ENCODE measurements at places on chromosomes 5 and 9.

GRCh38 chr5:103467831-103468230 is 94.8 kb downstream of the NUDT12 start:
- no peak for DNase-seq

GRCh38 chr5:28014779-28015178 is 976.4 kb upstream of the CDH9 start:
- DNase-seq = no peak

DNA sequence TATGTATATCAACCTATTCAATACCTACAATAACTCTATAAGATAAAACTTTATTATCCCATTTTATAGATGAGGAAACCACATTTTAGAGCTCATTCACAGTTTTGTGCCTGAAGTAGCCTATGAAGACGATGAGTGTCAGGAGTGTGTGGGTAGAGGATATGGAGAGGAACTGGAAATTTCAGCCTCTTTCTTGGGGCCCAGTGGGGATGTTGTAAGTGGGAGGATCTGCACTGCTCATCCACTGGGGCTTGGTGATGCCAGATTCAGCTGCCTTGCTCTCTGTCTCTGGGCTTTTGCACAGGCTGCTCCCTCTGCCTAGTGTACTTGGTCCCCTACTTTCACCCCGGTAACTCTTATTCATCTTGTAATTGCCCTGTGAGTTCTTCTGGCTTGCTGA is 194.7 kb downstream of the SREK1 start:
- no peak for DNase-seq

DNA sequence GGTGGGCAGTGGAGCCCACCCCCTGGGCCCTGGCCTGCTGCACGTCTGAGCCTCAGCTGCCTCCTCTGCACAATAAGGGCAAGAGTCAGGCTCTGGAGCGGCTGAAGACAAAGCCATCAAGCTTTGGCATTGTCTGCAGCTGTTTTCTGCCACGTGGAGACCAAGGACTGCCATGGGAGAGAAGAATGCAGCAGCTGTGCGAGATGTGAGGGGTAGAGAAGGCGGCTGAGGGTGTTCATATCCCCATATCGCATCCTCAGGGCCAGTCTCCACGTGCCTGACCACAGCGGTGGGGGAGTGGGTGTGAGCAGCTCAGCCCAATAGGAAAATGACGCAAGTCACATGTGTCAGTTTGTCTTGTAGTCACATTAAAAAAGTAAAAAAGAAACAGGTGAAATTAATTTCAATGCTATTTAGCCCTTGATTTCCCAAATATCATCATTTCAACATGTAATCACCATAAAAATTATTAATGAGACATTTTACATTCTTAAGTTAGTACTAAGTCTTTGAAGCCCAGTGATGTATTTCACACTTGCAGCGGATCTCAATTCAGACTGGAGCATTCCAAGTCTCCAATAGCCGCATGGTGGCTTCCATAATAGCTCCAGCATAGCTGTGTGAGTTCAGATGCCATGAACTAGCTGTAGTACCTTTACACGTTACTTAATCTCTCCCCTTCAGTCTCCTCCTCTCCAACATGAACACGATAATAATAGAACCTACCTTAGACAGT is 6.6 kb downstream of the C1QTNF2 start:
- DNase-seq = no peak

DNA sequence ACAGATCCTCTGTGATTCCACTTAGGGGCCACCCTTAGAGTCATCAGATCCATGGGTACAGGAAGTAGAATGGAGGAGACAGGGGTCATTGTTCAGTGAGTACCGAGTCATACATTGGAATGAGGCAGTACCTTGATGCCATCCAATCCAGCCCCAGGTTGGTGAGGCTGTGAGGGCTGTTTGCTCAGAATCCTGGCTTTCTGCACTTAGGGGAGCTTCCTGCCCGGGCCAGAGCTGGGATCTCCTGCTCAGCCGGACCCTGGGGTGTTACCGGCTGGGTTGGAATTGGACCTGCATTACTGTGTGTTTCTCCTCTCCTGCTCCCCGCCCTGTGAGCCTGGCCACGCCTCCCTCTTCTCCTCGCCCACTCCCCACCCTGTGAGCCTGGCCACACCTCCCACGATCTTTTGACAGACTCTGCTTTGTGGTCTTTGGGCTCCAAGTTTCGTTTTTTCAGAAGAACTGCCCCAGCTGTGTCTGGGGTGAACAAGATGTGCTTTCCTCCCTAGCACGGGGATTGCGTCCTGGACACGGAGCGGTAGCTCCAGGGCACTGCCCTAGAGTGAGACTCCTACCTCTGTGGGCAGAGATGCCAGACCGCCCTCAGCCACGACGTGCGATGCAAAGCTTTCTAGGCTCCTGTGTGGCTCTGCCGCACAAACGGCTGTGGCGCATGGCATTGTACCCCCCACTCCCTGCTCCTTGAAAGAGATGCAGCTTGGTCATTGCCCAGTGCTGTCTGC is 15.4 kb downstream of the TRAF2 start:
- no peak for DNase-seq

DNA sequence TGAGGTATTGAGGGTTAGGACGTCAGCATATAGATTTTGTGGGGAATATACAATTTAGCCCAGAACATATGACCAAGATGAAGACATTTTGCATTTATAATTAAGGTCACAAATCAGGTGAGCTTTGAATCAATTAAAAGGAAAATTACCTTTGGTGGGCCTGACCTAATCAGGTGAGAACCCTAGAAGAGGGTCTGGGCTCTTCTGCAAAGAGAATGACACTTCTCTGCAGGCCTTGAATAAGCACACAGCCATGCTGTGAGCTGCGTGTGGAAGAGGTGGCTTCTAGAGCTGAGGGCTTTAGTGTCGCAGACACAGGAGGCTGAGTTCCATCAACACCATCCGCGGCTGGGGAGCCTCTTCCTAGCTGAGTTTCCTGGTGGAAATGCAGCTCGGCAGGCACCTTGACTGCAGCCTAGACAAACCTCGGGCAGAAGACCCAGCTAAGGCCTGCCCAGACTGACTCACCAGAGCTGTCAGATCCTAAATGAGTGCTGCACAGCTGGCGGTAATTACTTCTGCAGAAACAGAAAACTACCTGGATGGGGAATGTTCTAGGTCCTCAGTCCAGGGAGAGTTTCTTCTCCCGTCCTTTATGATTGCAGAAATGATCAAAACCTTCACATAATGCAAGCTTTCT is 287.5 kb upstream of the IRX1 start:
- no peak for DNase-seq

DNA sequence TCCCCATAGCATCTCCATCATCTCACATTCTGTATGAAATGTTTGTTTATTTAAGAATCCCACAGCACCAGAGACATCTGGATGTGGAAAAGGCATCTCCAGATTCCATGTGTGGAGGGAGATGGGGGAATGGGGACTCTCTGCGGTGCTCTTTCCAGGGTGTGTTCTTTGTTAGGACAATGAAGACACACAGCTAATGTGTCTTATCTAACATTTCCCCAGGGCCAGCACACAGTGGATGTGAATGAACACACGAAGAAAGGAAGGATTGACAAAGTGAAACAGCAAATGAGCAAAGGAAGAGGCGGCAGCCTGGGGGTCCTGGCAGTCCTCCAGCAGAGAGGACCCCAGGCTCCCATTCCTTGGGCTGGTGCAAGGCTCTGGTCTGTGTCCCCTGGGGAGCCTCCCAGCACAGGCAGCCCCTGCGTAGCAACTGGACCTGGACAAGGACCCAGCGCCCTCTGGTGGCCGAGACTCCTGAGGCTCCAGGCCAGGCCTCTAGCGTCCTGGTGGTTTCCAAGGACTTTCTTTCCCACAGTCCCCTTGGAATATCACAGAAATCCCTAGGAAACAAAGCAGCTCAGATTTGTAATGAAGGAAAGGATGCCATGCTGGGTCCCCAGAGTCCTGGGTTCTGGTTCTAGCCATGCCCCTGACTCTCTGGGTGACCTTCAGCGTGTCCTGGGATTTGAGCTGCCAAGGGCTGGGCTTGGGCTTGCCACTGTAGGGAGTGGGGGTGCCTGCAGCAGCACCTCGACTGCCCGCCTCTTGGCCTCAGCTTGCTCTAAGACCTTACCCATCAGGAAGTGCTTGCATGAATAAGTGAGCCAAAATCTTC is 3.5 kb upstream of the PDLIM7 start:
- DNase-seq = peak; percentile 42

- DNase-seq = no peak
Measured at GRCh38 chr5:39948341-39948740, 523.6 kb upstream of the DAB2 start.

GRCh38 chr5:43409809-43410271 is 2.4 kb downstream of the CCL28 start:
- DNase-seq = no peak

GRCh38 chr5:80622756-80623155 is 31.7 kb upstream of the MSH3 start:
- no peak for DNase-seq

- DNase-seq = no peak
Measured at GRCh38 chr5:123164054-123164453, 75.0 kb downstream of the PRDM6 start.

DNA sequence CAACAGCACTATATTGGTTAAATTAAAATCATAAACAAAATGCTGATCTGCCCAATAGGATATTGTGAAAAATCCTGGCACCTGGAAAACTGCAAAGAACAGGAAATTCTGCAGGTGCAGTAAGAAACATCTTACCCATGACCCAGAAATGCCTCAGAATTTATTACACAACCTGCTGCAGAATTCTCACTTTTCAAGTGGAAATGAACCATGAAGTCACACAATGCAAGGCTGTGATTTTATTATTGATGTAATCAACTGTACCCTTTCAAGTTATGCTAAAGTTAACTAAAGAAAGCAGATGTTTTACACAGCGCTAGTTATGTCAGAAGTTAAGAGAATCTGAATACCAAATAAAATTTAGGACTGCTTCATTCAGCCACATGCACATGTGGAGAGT is 6.0 kb downstream of the STRBP start:
- DNase-seq = no peak

- no peak for DNase-seq
Measured at GRCh38 chr5:136015966-136016650, 12.7 kb upstream of the TGFBI start.

- DNase-seq = no peak
Measured at GRCh38 chr5:153670101-153670500, 179.6 kb downstream of the GRIA1 start.

DNA sequence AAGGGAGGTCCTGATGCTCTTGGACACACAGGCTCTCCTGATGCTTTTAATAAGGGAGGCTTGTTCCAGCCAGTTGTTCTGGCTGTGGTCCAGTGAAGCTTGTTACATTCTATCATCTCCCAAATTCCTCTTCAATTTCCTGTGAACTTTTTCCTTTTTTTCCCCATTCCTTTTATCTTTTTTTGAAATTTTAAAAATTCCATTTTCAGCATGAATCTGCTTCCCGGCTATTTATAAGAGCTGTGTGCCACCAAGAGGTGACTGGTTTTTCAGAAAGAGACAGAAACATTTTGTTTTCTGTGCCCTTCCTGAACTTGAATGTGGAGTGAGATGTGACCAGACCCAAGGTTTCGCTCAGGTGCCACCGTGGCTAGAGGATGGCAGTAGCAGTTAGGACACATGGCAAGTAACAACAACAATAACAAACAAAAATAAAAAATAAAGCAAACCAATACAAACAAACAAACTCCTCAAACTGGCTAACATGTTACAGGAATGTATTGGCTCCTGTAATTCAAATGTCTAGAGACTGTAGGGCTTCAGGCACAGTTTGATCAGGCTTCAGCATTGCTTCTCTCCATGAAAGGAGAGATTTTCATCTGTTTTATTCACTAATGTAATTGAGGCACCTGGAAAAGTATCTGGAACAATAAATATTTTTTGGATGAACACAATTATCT is 121.1 kb downstream of the BOD1 start:
- no peak for DNase-seq

DNA sequence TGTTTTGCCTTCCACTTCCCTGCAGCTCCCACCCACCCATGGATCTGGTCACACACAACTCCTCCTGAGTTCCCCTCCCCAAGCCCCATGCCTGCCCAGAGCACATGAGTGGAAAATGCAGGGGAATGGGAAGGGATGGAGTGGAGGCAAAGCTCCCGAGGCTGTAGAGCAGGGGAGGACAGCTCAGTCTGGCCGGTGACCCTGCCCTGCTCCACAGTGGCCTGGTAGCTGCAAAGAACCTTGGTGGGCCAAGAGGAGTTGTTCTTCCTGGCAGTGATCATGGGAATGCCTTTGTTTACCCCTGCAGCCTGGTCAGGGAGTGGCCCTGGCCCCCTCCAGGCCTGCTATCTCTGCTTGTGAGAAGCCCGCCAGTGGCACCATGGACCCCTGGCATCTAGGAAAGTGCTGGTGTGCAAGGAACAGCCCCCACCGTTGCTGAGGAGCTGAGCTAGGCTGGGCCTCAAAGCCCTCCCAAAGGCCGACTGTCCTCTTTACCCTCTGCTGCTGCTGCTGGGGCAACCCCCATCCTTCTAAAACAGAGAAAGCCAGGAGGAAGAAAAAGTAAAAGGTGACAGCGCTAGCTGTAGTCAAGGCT is 60.4 kb downstream of the PSD2 start:
- DNase-seq = no peak

DNA sequence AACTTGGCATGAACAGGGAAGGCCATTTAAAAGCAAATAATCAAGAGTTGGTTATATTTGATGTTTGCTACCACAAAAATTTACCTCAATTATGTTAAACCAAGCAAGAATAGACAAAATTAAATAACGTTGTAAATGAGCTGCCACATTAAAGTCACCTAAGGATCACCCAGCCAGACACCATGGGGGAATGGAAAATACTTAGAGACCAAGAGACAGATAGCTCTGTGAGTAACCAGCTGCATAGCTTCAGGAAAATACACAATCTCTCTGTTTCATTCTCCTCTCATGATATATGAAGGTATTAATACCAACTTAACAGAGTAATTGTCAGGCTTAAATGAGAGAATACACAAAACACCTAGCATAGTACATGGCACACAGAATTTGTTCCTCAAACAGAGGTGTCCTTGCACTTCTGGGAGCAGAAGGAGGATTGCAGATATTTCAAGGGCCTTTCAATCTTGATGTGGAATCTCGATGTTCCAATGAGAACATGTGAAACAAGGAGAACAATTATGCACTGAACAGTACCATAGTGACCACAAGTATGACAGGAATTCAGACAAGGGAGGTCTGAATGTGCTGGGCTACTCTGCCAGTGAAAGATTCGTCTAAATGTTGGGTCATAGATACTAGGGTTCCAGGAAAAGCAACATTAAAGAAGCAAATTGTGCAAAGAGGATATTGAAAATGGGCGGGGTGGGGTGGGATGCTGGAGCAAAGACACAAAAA is 18.6 kb downstream of the JAKMIP2 start:
- DNase-seq = no peak

GRCh38 chr5:68710514-68710913 is 383.3 kb upstream of the SLC30A5 start:
- DNase-seq = no peak

DNA sequence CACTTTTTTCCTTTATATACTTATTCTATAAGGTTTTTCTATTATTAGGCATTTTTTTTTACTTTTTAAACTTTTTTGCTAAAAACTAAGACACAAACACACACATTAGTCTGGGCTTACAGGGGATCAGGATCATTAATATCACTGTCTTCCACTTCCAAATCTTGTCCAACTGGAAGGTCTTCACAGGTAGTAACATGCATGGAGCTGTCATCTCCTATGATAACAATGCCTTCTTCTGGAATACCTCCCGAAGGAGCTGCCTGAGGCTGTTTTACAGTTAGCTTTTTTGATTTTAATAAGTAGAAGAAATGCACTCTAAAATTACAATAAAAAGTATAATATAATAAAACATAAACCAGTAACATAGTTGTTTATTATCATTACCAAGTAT is 345.5 kb upstream of the PTGER4 start:
- no peak for DNase-seq

Data from SHP77 treated with DMSO at 0.1 percent for 48 hours (cell line).